ENCODE measurements at places on chromosomes 4 and X. TPM values are rescaled to one million over a fixed set of nuclear protein-coding genes. Genes with fewer than 3 reads are reported as not detected.

DNA sequence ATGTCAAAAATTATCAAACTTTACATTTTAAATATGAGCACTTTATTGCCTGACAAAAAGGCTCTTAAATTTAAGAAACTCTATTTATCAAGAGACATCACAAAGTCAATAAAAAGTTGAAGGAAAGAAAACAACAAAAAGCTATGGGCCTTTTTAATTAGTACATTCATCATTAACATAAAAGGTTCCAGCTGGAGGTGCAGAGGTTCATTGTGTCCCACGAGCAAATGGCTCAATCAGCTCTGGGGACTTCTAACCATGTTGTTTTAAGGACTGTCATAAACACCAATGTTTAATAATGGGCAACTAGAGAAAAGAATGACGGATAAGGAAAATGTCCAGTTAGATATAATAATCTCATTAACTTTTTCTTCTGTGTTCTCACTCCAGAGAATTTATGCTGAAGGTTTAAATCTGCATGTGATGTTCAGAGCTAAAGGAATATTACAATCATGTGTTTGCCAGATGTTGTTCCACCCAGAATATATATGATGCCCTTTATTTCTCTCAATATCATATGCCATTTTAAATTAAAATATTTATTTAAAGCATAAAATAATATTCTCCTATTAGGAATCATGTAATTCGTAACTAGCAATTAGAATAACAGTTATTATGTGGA lies 840.3 kb upstream of the ADGRL3 start:
- H3K27me3 ChIP-seq, result no peaks in the 10 kb centered on the region
- no peak overlapping the region for H3K4me3 ChIP-seq
- no peak overlapping the region for H3K27ac ChIP-seq
- no peaks in the 10 kb centered on the region for H3K4me1 ChIP-seq
- no peak for DNase-seq

CFI gene
- total RNA-seq, result not detected

DNA sequence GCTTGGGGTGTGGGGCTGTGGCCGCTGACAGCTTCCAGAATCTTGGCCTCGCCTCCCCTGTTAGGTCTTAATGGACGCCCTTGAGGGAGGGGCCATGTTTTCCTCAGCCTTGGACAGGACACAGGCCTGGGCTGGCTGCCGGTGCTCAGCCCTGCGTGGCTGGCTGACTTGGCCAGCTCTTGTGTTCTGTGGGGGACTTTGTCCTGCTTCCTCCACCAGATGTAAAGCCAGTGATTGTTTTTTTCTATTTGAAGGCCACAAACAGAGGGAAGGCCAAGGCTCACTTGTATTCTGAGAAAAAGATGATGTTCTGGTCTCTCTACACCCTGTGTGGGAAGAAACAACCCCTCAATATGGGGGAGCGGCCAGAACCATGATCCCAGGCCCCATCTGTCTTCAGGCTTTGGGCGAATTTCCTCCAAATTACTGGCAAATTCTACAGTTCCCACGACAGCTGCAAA lies 71.3 kb downstream of the HTRA3 start:
- H3K4me1 ChIP-seq, result no peaks in the 10 kb centered on the region
- H3K27me3 ChIP-seq, result peaks cover 9% of the 10 kb centered on the region
- H3K27ac ChIP-seq, result no peak overlapping the region
- H3K36me3 ChIP-seq, result no peaks in the 10 kb centered on the region
- no peak for DNase-seq

GRCh38 chr4:84803720-84804119 lies 162.8 kb downstream of the WDFY3 start:
- no peaks in the 10 kb centered on the region for H3K36me3 ChIP-seq
- no peak overlapping the region for H3K4me3 ChIP-seq
- DNase-seq, result no peak
- no peak overlapping the region for H3K27ac ChIP-seq
- H3K27me3 ChIP-seq, result no peaks in the 10 kb centered on the region

SLC9B1 gene
- 1.2 TPM for total RNA-seq

DNA sequence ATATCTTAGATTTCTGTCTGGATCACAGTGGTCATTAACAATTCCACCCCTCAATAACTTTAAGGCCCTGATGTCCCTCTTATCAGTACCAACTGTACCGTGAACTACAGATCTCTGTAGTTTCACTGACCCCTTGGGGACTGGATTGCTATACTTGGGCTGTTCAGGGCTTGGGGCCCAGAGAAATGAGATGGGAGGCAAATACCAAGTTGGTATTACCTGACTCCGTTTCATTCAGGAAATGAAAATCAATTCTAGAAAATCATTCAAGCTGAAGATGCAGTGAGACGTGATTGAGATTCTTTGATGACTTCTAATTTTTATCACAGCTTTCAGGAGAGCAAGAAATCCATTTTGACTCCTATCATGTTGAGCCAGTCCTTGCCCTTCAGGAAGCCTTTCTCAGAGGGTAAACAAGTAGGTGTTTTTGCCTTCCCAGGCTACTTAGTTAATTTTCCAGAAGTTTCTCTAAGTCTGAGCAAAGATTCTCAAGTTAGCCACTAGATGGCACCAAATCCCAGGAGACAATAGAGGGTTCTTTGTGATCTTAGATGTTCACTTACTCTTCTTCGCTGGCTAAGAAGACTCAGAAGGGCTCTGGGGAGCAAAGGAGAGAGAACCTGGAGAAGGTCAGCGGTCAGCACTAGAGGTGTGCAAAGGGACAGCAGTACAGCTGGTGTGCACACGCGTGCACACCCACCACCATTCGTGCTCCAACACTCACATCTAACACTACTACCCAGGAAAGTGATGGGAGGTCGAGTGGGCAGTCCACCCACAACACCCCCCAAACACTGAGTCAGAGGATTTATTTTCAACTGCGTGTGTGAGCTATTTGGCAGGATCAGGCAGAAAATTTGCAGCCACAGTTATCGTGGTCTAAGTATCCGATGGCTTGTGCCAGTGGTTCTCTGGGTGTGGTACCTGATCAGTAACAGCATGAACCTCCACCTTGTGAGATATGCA lies 7.4 kb downstream of the HNRNPH2 start:
- H3K27me3 ChIP-seq, result no peaks in the 10 kb centered on the region
- peak overlapping the region; percentile 61 for H3K27ac ChIP-seq
- peaks cover 51% of the 10 kb centered on the region for H3K4me1 ChIP-seq
- no peak overlapping the region for H3K4me3 ChIP-seq
- peak; percentile 42 for DNase-seq
- H3K36me3 ChIP-seq, result peaks cover 25% of the 10 kb centered on the region

DNA sequence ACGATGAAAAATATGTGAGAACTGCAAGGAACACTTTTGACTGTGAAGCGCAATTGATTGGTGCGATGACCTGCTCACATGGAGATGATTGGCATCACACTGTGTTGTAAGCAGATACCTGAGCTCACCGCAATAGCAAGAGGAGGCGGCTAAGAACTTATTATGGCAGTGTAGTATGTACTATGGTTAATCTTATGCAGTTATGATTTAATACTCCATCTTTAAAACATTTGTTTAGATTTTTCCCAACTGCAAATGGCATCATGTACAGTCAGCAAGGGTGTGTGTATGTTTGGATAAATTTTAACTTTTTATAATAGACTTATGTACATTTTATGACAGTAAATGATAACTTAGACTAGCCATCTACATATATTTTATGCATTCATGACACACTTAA lies 25.5 kb downstream of the PRIMPOL start:
- DNase-seq, result no peak
- no peaks in the 10 kb centered on the region for H3K27me3 ChIP-seq
- H3K4me3 ChIP-seq, result no peak overlapping the region
- H3K36me3 ChIP-seq, result peaks cover 26% of the 10 kb centered on the region
- peaks cover 2% of the 10 kb centered on the region for H3K4me1 ChIP-seq
- no peak overlapping the region for H3K27ac ChIP-seq

GRCh38 chr4:142408003-142408441 lies 438.1 kb downstream of the INPP4B start:
- no peaks in the 10 kb centered on the region for H3K27me3 ChIP-seq
- no peak for DNase-seq
- no peak overlapping the region for H3K4me3 ChIP-seq
- H3K36me3 ChIP-seq, result no peaks in the 10 kb centered on the region

GRCh38 chr4:43837171-43837570 lies 611.4 kb downstream of the KCTD8 start:
- no peaks in the 10 kb centered on the region for H3K4me1 ChIP-seq
- H3K27ac ChIP-seq, result no peak overlapping the region
- no peaks in the 10 kb centered on the region for H3K27me3 ChIP-seq
- no peak overlapping the region for H3K4me3 ChIP-seq
- DNase-seq, result no peak

- H3K4me1 ChIP-seq, result no peaks in the 10 kb centered on the region
- no peak for DNase-seq
- H3K4me3 ChIP-seq, result no peak overlapping the region
- H3K36me3 ChIP-seq, result peaks cover 6% of the 10 kb centered on the region
These were observed 43.0 kb upstream of the TEX13D start for GRCh38 chrX:124289443-124289842.

- DNase-seq, result no peak
- H3K4me3 ChIP-seq, result no peak overlapping the region
- H3K27ac ChIP-seq, result no peak overlapping the region
- no peaks in the 10 kb centered on the region for H3K27me3 ChIP-seq
- no peaks in the 10 kb centered on the region for H3K36me3 ChIP-seq
These were observed 23.9 kb upstream of the MSN start for GRCh38 chrX:65643531-65644052.

MAGEB17 gene
- not detected for total RNA-seq

DNA sequence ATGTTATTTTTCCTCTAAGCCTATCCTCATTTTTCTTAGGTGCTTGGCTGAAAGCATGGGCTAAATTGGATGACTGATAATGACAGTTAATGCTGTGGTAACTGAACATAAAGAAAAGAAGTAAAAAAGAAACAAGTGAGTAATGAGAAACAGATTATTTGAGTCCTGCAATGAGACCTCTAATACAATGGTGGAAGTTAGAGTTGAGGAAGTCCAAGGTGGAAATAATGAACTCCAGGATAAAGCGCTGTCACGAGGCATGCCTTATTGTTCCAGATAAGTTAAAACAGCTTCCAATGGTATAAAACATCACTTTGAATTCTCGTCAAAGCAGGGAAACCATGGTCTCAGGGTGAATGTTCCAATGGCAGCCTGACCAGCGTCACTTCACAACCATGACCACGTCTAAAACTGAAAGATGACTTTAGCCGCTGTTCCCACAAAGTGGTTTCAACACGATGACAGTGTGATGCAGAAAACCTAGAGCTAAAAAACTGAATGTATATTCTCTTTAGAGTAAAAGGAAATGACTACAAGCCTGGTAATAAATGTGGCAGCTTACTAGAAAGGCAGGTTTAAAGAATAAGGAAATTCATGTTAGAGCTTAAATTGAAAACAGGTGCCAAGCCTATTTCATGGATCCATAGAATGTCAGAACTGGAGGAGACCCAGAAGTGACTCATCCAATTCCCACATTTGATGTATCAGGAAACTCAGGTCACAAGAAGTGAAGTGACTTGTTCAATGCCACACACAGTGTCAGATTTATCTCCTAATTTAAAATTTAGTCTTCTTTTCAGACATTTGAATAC lies 202.6 kb upstream of the GYPA start:
- H3K4me1 ChIP-seq, result peaks cover 22% of the 10 kb centered on the region
- H3K27me3 ChIP-seq, result no peaks in the 10 kb centered on the region
- H3K36me3 ChIP-seq, result peaks cover 3% of the 10 kb centered on the region

FGD1 gene
- not detected for total RNA-seq

GRCh38 chrX:28668303-28668702 lies 81.1 kb downstream of the IL1RAPL1 start:
- H3K4me1 ChIP-seq, result no peaks in the 10 kb centered on the region
- no peaks in the 10 kb centered on the region for H3K27me3 ChIP-seq
- no peak for DNase-seq
- no peak overlapping the region for H3K27ac ChIP-seq
- H3K4me3 ChIP-seq, result no peak overlapping the region

GRCh38 chrX:148813422-148813821 lies 313.0 kb downstream of the AFF2 start:
- H3K4me3 ChIP-seq, result no peak overlapping the region
- no peaks in the 10 kb centered on the region for H3K27me3 ChIP-seq
- no peak overlapping the region for H3K27ac ChIP-seq
- no peaks in the 10 kb centered on the region for H3K4me1 ChIP-seq

ZNF718 gene
- 19.0 TPM for total RNA-seq

DNA sequence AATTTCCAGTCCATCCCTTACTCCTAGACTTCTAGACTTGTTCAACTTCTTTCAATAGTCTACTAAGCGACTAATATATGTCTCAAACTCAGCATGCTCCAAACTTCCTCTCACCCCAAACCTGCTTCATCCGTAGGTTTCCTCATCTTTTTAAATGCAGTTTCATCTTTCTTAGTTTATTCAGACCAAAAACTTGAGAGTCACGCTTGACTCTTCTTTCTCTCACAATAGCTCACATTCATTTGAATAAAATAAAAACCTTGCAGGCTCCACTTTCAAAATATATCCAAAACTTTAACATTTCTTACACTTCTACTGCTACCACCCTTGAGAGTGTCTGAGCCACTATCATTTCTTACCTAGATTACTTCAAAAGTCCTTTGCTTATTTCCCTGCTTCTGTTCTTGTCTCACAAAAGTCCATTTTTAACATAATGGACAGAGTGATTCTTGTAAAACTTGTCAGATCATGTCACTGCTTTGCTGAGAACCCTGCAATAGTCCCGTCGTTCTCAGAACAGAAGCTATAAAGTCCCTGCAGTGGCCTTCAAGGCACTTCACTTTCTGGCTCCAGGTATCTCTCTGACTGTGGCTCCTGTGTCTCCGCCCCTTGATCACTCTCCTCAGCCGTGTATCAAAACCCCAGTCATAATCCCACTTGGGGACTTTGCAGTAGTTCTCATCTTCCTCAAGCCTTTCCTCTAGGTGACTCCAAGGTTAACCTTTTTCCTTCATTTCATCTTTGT lies 167.6 kb downstream of the ARHGAP24 start:
- no peaks in the 10 kb centered on the region for H3K36me3 ChIP-seq
- H3K4me1 ChIP-seq, result no peaks in the 10 kb centered on the region
- no peak for DNase-seq

- DNase-seq, result no peak
- H3K27ac ChIP-seq, result no peak overlapping the region
- H3K36me3 ChIP-seq, result no peaks in the 10 kb centered on the region
- no peaks in the 10 kb centered on the region for H3K27me3 ChIP-seq
These were observed 571.0 kb upstream of the KLHL4 start for GRCh38 chrX:86946569-86946968.

- no peaks in the 10 kb centered on the region for H3K27me3 ChIP-seq
- no peak for DNase-seq
- no peaks in the 10 kb centered on the region for H3K36me3 ChIP-seq
- no peak overlapping the region for H3K27ac ChIP-seq
- no peaks in the 10 kb centered on the region for H3K4me1 ChIP-seq
- H3K4me3 ChIP-seq, result no peak overlapping the region
These were observed 45.6 kb downstream of the GABRA3 start for GRCh38 chrX:152405561-152405960.

- peak overlapping the region; percentile 57 for H3K27ac ChIP-seq
- peak overlapping the region; percentile 65 for H3K4me3 ChIP-seq
- peak; percentile 54 for DNase-seq
These were observed 691 bp upstream of the IGFBP7 start for GRCh38 chr4:57110640-57111511.

DNA sequence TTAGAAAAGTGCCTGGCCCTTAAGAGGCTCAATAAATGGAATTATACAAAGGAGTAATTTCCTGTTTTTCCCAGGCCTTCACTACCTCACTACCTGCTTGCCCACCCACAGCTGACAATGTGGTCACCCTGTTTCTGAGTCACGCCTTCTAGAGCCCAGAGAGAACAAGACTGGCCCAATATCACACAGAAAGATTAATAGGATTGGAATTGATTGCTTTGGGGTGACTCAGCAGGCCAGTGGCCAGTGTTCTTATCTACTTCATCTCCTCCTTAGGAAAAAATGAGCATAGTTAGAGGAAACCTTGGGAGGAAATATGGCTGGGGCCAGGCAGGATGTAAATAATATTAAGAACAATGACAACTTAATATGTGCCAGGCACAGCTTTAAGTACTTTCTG lies 4.5 kb upstream of the FGF16 start:
- DNase-seq, result no peak
- no peaks in the 10 kb centered on the region for H3K36me3 ChIP-seq
- no peak overlapping the region for H3K27ac ChIP-seq
- peaks cover 6% of the 10 kb centered on the region for H3K4me1 ChIP-seq
- no peak overlapping the region for H3K4me3 ChIP-seq
- peaks cover 11% of the 10 kb centered on the region for H3K27me3 ChIP-seq

All from activated CD8-positive, alpha-beta memory T cell treated with anti-CD3 and anti-CD28 coated beads, Interleukin-2, amount 10 ng/mL, durations not matched to agents 7 days and 5 days (primary cell).